ENCODE measurements at places on chromosomes 2 and 18.

DNA sequence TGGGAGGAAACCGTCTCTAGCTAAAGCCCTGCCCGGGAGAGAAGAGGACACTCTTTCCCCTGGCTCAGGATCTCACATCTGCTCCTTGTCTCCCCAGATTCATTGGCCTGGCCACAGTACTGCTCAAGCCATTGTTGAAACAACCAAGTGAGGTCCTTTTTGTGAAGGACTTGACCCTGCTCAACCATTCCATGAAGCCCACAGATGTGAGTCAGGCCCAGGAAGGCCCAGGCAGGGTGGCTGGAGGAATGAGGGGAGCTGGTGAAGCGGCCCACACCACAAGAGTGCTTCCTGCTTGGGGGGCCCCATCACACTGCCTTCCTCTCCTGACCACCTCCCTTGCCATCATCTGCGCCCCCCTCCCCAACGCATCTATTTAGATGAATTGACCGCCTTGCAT lies 5.1 kb downstream of the FER1L5 start:
- no peak overlapping the region for H3K27ac ChIP-seq
- no peaks in the 10 kb centered on the region for H3K4me1 ChIP-seq

- H3K36me3 ChIP-seq = no peaks in the 10 kb centered on the region
- peaks cover 13% of the 10 kb centered on the region for H3K4me1 ChIP-seq
- no peaks in the 10 kb centered on the region for H3K27me3 ChIP-seq
- H3K27ac ChIP-seq = no peak overlapping the region
Measured at GRCh38 chr2:159035790-159036411, 67.5 kb downstream of the TANC1 start.

DNA sequence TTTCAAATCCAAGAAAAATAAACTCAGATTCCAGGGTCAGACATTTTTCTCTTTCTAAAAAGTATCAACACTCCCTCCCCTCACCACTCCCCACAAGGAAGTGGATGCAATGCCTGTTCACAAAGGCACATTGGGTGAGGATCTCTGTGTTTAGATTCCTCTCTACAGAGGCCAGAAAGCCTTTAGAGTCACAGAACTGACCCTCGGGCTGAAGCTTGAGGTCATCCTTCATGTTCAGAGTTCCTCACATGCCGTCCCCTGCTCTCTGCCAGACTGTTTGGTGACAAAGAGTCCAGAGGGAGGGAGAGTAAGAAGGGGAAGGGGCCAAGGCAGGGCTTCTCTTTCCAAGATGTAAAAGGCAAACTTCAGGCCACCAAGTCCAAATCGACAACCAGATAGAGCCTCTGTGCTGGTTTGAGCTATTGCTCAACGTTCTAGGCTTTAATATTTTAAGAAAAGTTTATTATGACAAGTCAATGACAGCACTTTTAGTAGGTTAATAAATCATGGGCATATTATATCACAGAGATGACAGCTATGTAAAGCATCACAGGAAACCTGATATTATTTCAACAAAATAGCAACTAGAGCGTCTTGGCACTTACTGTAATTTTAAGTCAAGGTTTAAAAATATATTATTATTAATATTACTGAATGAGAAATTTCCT lies 269.4 kb downstream of the ETAA1 start:
- no peaks in the 10 kb centered on the region for H3K27me3 ChIP-seq
- H3K4me3 ChIP-seq = no peak overlapping the region
- DNase-seq = peak; percentile 32
- H3K4me1 ChIP-seq = peaks cover 3% of the 10 kb centered on the region
- H3K36me3 ChIP-seq = no peaks in the 10 kb centered on the region

GRCh38 chr18:46518438-46518837 lies 138.6 kb downstream of the LOXHD1 start:
- H3K27ac ChIP-seq = no peak overlapping the region
- DNase-seq = no peak
- no peaks in the 10 kb centered on the region for H3K27me3 ChIP-seq
- no peaks in the 10 kb centered on the region for H3K36me3 ChIP-seq
- H3K4me1 ChIP-seq = no peaks in the 10 kb centered on the region
- no peak overlapping the region for H3K4me3 ChIP-seq

- no peaks in the 10 kb centered on the region for H3K27me3 ChIP-seq
- DNase-seq = no peak
- no peaks in the 10 kb centered on the region for H3K36me3 ChIP-seq
- H3K4me1 ChIP-seq = no peaks in the 10 kb centered on the region
- no peak overlapping the region for H3K4me3 ChIP-seq
Measured at GRCh38 chr2:207251573-207252192, 85.9 kb upstream of the KLF7 start.
